Activated T-helper 17 cell treated with anti-CD3 and anti-CD28 coated beads, Interleukin-2, amount 50 U/mL, for 72 hours (primary cell): ENCODE measurements at places on chromosomes 3 and 15. TPM values are rescaled to one million over a fixed set of nuclear protein-coding genes. Genes with fewer than 3 reads are reported as not detected.

- no peak overlapping the region for H3K27ac ChIP-seq
- H3K4me3 ChIP-seq, result no peak overlapping the region
- no peaks in the 10 kb centered on the region for H3K4me1 ChIP-seq
- ATAC-seq, result no peak
Measured at GRCh38 chr3:147575391-147575790, 166.2 kb downstream of the ZIC1 start.

GRCh38 chr3:144185276-144185675 lies 213.7 kb downstream of the DIPK2A start:
- no peak overlapping the region for H3K27ac ChIP-seq
- no peak for ATAC-seq
- H3K4me1 ChIP-seq, result no peaks in the 10 kb centered on the region
- no peak overlapping the region for H3K4me3 ChIP-seq

DNA sequence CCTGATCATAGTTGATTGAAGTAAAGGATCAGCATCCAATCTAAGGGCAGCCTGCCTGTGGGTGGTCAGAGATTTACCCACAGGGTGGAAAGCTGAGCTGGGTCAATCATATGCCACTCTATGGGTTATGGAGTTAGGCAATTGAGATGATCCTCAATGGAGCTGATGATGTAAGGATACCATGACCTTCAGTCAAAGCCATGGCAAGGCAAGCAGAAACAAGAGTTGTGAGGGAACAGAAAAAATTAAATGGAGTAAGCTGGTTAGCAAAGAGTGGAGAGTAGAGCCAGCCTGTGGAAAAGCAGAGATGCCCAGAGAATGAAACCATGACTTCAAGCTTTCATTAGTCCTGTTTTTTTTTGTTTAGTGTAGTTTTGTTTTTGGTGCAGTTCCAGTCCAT lies 5.7 kb upstream of the IQGAP1 start:
- ATAC-seq, result no peak
- H3K4me1 ChIP-seq, result peaks cover 14% of the 10 kb centered on the region
- no peaks in the 10 kb centered on the region for H3K36me3 ChIP-seq
- no peak overlapping the region for H3K4me3 ChIP-seq
- no peak overlapping the region for H3K27ac ChIP-seq
- no peaks in the 10 kb centered on the region for H3K27me3 ChIP-seq

Gene DUOXA2
- total RNA-seq, result 0.13 TPM

Gene SLC33A1
- total RNA-seq, result 21.5 TPM

Gene ERICH6
- total RNA-seq, result not detected

- H3K36me3 ChIP-seq, result no peaks in the 10 kb centered on the region
- no peaks in the 10 kb centered on the region for H3K4me1 ChIP-seq
- no peak overlapping the region for H3K4me3 ChIP-seq
- no peak overlapping the region for H3K27ac ChIP-seq
Measured at GRCh38 chr3:51338632-51339031, 46.5 kb upstream of the MANF start.

- ATAC-seq, result no peak
- H3K4me1 ChIP-seq, result no peaks in the 10 kb centered on the region
- no peaks in the 10 kb centered on the region for H3K27me3 ChIP-seq
- no peak overlapping the region for H3K27ac ChIP-seq
Measured at GRCh38 chr3:60125686-60126085, 1075.9 kb upstream of the CFAP20DC start.

DNA sequence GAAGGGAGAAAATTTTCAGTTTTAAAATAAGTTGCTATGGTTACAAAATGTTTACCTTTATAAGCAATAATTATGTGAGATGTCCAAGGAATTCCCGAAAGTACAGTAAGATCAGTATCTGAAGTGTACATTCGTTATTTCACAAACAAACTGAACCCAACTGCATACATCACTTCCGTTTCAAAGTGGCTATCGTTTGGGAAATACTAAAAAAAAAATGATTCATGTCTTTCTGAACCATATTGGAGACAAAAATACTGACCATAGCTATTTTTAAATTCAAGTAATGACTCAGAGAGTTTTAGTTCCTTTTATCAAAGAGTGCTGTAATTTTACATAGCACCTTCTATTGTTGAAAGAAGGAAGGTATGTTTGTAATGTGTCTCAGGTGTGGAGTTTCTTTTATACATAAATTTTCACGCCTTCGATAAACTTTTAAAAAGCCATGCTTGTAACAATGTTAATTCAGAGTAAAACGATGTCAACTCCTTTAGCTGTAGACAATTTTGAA lies 8.0 kb upstream of the ANKRD28 start:
- ATAC-seq, result peak; percentile 55
- no peaks in the 10 kb centered on the region for H3K36me3 ChIP-seq
- peak overlapping the region; percentile 85 for H3K27ac ChIP-seq
- H3K27me3 ChIP-seq, result no peaks in the 10 kb centered on the region
- H3K4me1 ChIP-seq, result peaks cover 38% of the 10 kb centered on the region

- no peaks in the 10 kb centered on the region for H3K27me3 ChIP-seq
- no peak overlapping the region for H3K4me3 ChIP-seq
- no peaks in the 10 kb centered on the region for H3K36me3 ChIP-seq
- no peaks in the 10 kb centered on the region for H3K4me1 ChIP-seq
Measured at GRCh38 chr15:51709031-51709430, 27.7 kb downstream of the SCG3 start.

Gene RAB27A
- 99.2 TPM for total RNA-seq

Gene C3orf20
- total RNA-seq, result 0.16 TPM

Gene CYP1A2
- total RNA-seq, result not detected

Gene MESD
- total RNA-seq, result 22.0 TPM

Gene SH2D7
- total RNA-seq, result not detected

GRCh38 chr3:193297421-193297820 lies 56.4 kb downstream of the PLAAT1 start:
- no peaks in the 10 kb centered on the region for H3K4me1 ChIP-seq
- H3K27me3 ChIP-seq, result peaks cover 19% of the 10 kb centered on the region
- no peaks in the 10 kb centered on the region for H3K36me3 ChIP-seq
- no peak overlapping the region for H3K27ac ChIP-seq

Gene WNT5A
- total RNA-seq, result not detected

DNA sequence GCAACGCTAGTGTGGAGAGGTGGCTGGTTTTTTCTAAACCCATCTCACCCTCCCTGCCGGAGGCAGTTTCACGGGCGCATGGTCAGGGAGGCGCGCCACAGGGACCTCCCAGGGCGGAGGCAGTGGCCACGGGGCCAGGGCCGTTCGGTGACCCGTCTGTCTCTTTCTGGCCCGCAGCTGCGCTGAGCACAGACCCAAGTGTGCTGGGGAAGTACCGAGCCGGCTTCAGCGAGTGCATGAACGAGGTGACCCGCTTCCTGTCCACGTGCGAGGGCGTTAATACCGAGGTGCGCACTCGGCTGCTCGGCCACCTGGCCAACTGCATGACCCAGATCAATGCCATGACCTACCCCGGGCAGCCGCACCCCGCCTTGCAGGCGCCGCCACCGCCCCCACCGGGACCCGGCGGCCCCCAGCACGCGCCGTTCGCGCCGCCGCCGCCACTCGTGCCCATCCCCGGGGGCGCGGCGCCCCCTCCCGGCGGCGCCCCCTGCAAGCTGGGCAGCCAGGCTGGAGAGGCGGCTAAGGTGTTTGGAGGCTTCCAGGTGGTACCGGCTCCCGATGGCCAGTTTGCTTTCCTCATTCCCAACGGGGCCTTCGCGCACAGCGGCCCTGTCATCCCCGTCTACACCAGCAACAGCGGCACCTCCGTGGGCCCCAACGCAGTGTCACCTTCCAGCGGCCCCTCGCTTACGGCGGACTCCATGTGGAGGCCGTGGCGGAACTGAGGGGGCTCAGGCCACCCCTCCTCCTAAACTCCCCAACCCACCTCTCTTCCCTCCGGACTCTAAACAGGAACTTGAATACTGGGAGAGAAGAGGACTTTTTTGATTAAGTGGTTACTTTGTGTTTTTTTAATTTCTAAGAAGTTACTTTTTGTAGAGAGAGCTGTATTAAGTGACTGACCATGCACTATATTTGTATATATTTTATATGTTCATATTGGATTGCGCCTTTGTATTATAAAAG lies 1.8 kb downstream of the HES1 start:
- H3K36me3 ChIP-seq, result no peaks in the 10 kb centered on the region
- peaks cover 22% of the 10 kb centered on the region for H3K4me1 ChIP-seq
- peaks cover 30% of the 10 kb centered on the region for H3K27me3 ChIP-seq
- peak; percentile 20 for ATAC-seq

DNA sequence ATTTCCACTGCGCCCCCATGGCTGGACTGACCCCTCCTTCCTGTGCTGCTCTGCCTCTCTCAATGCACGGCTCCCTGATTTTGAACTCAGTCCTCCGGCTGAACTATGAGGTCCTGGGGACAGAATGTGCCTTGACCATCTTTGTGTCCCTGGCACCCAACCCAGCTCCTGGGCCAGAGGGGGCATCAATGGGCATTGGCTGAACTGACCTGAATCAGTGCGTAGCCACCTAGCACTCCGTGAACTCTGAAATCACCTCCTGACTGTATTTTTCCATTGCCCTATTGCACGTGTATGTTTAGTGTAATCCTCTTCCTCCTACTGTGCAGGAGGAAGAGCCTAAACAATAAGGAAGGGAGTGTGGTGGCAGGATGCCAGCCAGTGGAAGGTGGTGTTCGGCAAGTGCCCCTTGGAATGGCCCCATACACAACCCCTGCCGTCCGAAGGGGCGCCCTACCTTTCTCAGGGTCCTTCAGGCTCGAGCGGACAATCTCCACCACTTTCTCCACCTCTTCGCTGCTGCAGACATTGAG lies 33.5 kb downstream of the BDH1 start:
- H3K4me3 ChIP-seq, result no peak overlapping the region
- no peak for ATAC-seq
- H3K27me3 ChIP-seq, result no peaks in the 10 kb centered on the region
- peak overlapping the region; percentile 31 for H3K27ac ChIP-seq
- H3K36me3 ChIP-seq, result peaks cover 33% of the 10 kb centered on the region
- H3K4me1 ChIP-seq, result peaks cover 10% of the 10 kb centered on the region

Gene SLC28A1
- not detected for total RNA-seq

- H3K4me3 ChIP-seq, result no peak overlapping the region
- H3K4me1 ChIP-seq, result peaks cover 5% of the 10 kb centered on the region
- ATAC-seq, result no peak
Measured at GRCh38 chr15:70054366-70054765, 43.4 kb downstream of the TLE3 start.

GRCh38 chr3:67018105-67018788 lies 20.1 kb downstream of the KBTBD8 start:
- peak overlapping the region; percentile 30 for H3K4me3 ChIP-seq
- H3K27ac ChIP-seq, result no peak overlapping the region
- ATAC-seq, result no peak
- peaks cover 14% of the 10 kb centered on the region for H3K4me1 ChIP-seq
- no peaks in the 10 kb centered on the region for H3K27me3 ChIP-seq

DNA sequence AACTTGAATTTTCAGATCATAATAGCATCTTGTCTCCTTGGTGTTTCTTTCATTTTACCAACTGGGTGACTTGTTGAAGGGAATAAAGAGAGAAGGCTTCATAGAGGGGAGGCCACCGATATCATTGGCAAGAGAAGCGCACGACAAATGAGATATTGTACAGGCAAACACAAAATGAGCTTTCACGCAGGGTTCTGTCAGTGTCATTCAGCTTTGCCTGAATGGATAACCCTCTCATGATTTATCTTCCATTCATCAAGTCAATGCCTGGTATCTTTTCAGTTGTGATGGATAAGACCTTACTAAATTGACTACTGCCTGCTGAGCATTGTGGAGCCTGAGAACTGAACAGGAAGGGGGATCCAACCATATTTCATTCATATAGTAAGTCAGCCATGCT lies 188.6 kb upstream of the EPHA3 start:
- ATAC-seq, result no peak
- no peak overlapping the region for H3K4me3 ChIP-seq
- H3K36me3 ChIP-seq, result no peaks in the 10 kb centered on the region
- H3K27ac ChIP-seq, result no peak overlapping the region
- no peaks in the 10 kb centered on the region for H3K4me1 ChIP-seq

DNA sequence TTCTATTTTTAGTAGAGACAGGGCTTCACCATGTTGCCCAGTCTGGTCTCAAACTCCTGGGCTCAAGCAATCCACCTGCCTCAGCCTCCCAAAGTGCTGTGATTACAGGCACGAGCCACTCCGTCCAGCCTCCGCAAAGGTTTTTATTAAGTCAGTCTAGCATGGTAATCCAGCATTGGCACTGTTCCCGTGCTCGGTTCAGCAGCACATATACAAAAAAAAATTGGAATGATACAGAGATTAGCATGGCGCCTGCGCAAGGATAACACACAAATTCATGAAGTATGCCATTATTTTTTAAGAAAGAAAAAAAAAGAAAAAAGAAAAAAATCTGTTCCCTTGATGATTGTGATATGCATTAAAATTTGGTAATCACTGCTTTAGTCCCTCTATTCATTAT lies 8.5 kb downstream of the CKMT1A start:
- no peaks in the 10 kb centered on the region for H3K4me1 ChIP-seq
- H3K36me3 ChIP-seq, result no peaks in the 10 kb centered on the region
- no peak for ATAC-seq
- H3K4me3 ChIP-seq, result no peak overlapping the region
- H3K27me3 ChIP-seq, result peaks cover 28% of the 10 kb centered on the region

- peaks cover 57% of the 10 kb centered on the region for H3K4me1 ChIP-seq
- no peaks in the 10 kb centered on the region for H3K27me3 ChIP-seq
- H3K36me3 ChIP-seq, result peaks cover 50% of the 10 kb centered on the region
- peak overlapping the region; percentile 83 for H3K27ac ChIP-seq
- no peak overlapping the region for H3K4me3 ChIP-seq
- no peak for ATAC-seq
Measured at GRCh38 chr3:51683566-51683965, 12.5 kb downstream of the TEX264 start.

DNA sequence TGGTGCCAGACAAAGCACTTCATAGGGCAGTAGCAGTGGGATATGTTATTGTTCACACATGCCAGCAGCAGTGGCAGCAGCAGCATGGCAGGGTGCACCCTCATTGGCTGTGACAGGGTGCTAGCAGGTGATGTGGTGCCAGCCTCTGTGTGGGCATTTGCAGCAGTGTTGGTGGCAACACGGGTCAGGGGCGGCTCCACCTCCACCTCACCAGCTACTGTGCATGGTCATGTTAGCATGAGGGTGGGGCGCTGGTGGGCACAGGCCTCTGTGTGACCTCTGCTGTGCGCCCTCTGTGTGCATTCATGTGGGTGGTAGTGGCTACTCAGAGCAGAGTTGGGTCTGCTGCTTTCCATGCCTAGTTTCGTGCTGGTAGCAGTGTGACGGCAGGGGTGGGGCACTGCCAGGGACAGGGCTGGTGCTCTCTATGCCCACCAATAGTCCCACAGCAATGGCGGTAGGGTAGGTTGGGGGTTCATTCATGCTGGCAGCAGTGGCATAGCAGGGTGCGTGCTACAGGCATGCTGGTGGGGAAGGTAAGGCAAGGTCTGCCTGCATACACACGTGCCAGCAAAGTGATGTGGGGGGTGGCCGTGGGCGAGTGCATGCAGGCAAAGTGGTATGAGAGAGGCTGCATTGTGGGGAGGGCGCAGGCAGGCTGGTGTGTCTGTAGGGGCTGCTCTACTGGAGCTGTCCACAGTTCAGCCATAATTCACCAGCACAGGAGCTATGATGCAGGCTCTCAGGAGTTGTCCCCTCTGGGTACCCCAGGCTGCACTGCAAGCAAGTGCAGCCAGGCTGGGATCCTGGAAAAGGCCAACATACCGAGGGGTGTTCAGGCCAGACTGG lies 402.7 kb downstream of the GRM7 start:
- peaks cover 3% of the 10 kb centered on the region for H3K27me3 ChIP-seq
- no peaks in the 10 kb centered on the region for H3K4me1 ChIP-seq
- ATAC-seq, result no peak
- no peak overlapping the region for H3K4me3 ChIP-seq
- H3K27ac ChIP-seq, result no peak overlapping the region
